Naive B cell (primary cell): ENCODE measurements at places on chromosomes 3 and 15. TPM values are rescaled to one million over a fixed set of nuclear protein-coding genes. Genes with fewer than 3 reads are reported as not detected.

The ASB14 gene
- 2.1 TPM for polyA plus RNA-seq

The GRAMD1C gene
- 1.8 TPM for polyA plus RNA-seq

The CCK gene
- not detected for polyA plus RNA-seq

The PLSCR5 gene
- not detected for polyA plus RNA-seq

The KIF15 gene
- 0.12 TPM for polyA plus RNA-seq

The PLA2G4D gene
- polyA plus RNA-seq: not detected

The KIF7 gene
- polyA plus RNA-seq: 0.15 TPM

DNA sequence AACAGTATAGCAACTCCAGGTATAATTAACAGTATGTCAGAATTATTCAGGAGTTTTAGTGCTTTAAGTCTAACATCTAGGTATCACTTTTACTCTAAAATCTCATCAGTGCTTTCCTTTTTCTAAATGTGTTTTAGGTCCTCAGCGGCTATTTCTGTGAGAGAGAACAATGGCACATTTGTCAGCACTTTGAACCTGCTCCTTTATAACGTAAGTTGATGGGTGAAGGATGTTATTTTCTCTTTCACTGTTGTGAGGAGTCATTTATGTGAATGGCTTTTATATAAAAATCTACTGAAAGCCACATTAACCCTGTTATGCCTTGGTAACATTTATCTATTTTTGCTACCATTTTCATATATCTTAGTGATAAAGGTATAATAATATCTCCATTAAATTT lies 22.8 kb downstream of the ZPLD1 start:
- H3K27ac ChIP-seq: no peak overlapping the region
- H3K27me3 ChIP-seq: peaks cover 11% of the 10 kb centered on the region
- no peaks in the 10 kb centered on the region for H3K36me3 ChIP-seq
- H3K4me3 ChIP-seq: no peak overlapping the region
- DNase-seq: no peak

- no peak for DNase-seq
- H3K4me3 ChIP-seq: peak overlapping the region; percentile 64
- H3K36me3 ChIP-seq: no peaks in the 10 kb centered on the region
- H3K4me1 ChIP-seq: no peaks in the 10 kb centered on the region
Observed at GRCh38 chr3:61030469-61031035, 220.7 kb downstream of the FHIT start.

DNA sequence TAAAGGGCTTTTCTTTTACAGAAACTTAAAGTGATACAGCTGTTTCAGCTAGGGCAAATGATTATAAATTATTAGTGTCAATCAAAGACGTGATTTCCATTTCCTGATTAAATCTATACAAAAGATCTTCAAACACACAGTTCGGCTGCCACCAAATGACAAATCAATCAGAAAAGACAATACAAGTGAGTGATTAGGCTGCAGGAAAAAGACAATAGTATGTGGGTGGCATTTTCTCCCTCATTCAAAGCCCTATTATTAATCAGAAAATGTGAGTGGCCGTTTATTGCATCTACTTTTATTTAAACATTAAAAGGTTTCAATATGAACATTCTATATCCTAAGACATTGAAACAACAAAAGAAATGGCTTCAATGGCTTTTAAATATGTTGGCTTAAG lies 895.6 kb upstream of the ROBO1 start:
- H3K27ac ChIP-seq: no peak overlapping the region
- H3K36me3 ChIP-seq: no peaks in the 10 kb centered on the region
- no peaks in the 10 kb centered on the region for H3K27me3 ChIP-seq
- H3K4me1 ChIP-seq: no peaks in the 10 kb centered on the region
- DNase-seq: no peak

GRCh38 chr3:148757238-148758215 lies 59.8 kb downstream of the AGTR1 start:
- H3K27ac ChIP-seq: no peak overlapping the region
- no peak for DNase-seq
- peaks cover 3% of the 10 kb centered on the region for H3K27me3 ChIP-seq
- H3K4me1 ChIP-seq: no peaks in the 10 kb centered on the region
- no peaks in the 10 kb centered on the region for H3K36me3 ChIP-seq

DNA sequence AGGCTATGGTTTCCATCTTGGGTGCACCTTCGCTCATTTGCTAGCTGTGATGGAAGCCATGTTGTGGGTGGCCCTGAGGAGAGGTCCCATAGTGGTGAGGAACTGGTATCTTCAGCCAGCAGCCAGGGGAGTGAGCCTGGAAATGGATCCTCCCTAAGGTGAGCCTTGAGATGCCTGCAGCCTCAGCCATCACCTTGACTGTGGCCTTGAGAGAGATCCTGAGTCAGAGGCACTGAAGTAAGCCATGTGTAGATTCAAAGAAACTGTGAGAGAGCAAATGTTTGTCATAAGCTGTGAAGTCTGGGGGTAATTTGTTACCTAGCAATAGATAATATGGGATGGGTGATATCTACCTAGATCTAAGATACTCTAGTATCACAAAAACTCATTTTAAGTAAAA lies 105.3 kb downstream of the SNRK start:
- no peak for DNase-seq
- peaks cover 18% of the 10 kb centered on the region for H3K4me1 ChIP-seq
- H3K36me3 ChIP-seq: peaks cover 7% of the 10 kb centered on the region
- no peaks in the 10 kb centered on the region for H3K27me3 ChIP-seq

GRCh38 chr3:77906102-77906709 lies 866.3 kb downstream of the ROBO2 start:
- no peak overlapping the region for H3K27ac ChIP-seq
- DNase-seq: no peak
- no peaks in the 10 kb centered on the region for H3K4me1 ChIP-seq
- H3K4me3 ChIP-seq: no peak overlapping the region
- no peaks in the 10 kb centered on the region for H3K27me3 ChIP-seq

GRCh38 chr3:138356730-138357405 lies 8.5 kb downstream of the MRAS start:
- H3K36me3 ChIP-seq: no peaks in the 10 kb centered on the region
- H3K27ac ChIP-seq: no peak overlapping the region
- no peaks in the 10 kb centered on the region for H3K4me1 ChIP-seq
- no peak overlapping the region for H3K4me3 ChIP-seq
- no peak for DNase-seq

DNA sequence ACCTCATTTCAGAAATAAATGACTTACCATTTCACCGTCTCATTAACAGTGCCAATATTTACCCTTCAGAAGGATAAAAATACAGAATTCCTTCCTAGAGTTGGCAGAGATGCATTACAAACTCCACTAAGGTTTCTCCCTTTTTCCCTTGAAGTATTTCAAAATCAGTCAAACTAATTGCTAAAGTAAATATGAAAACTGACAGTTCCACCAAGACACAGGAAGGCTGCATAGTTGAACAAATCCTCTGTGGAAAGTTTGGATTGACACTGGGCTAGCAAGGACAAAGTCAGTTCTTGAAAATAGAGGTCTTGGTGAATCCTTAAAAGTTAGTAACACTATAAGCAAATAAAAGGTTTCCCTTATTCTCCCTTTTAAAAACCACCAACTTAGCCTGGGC lies 34.5 kb downstream of the DCP1A start:
- H3K27ac ChIP-seq: no peak overlapping the region
- peaks cover 24% of the 10 kb centered on the region for H3K36me3 ChIP-seq
- H3K4me3 ChIP-seq: no peak overlapping the region
- DNase-seq: no peak
- no peaks in the 10 kb centered on the region for H3K4me1 ChIP-seq

GRCh38 chr15:78050441-78050809 lies 27.1 kb downstream of the TBC1D2B start:
- H3K27me3 ChIP-seq: no peaks in the 10 kb centered on the region
- H3K4me3 ChIP-seq: no peak overlapping the region
- no peak for DNase-seq

DNA sequence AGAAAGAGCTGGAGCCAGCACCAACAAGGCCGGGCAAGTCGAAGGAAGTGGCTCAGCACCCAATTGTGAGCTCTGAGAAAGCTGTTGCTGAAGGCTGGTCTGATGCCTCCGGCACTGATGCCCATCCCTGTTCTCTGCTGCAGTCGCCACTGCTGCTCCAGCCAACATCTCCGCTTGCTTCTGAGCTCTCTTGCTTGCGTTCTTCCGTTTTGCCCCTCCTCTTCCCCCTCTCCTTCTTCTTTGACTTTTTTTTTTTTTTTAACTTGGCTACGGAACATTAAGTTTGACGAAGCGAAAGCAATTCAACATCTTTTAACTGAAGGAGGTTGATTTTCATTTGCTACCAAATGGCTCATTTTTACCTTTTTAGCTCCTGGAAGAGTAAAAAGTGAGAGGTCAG lies 442.9 kb downstream of the MCTP2 start:
- H3K4me1 ChIP-seq: no peaks in the 10 kb centered on the region
- H3K27me3 ChIP-seq: peaks cover 17% of the 10 kb centered on the region
- H3K4me3 ChIP-seq: no peak overlapping the region
- DNase-seq: no peak
- H3K27ac ChIP-seq: no peak overlapping the region

DNA sequence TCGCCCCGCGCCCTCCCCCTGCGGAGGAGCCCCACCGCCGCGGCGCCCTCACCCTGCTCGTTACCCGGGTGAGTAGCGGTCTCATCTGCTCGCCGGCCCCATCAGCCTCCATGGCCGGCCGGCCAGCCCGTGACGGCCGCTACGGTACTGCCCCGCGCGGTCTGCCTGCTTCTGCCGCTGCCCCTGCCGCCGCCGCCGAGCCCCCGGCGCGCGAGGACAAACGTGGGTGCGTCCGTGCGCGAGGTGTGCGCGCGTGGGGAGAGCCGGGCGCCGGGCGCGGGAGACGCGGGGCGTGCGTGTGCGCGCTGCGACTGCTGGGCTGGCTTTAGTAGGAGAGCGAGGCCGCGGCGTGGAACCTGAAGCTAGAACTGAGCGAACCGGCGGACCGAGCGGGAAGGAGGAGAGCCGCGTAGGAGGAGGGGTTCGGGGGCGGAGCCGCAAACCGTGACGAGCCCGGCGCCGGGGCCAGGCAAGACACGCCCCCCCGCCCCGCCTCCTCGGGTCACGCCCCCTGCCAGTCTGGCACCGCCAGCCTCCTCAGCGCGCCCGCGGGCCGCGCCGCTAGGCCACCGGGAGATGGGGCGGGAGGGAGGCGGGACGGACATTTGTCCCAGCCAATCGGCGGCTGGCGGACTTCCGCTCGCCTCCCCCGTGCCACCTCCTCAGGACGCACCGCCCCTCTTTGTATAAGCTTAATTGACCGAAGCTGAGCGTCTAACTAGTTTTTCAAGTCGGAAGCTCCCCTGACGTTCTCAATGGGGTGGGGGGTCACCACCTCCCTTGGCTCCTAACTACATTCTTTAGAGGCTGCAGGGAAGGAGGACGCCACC lies at the start of gene SLC4A7:
SLC4A7 (minus strand) TSS at position 370 of the 830 bp plus-strand sequence; CDS start at position 112, 258 bp downstream.
- H3K4me1 ChIP-seq: peaks cover 29% of the 10 kb centered on the region
- peak; percentile 98 for DNase-seq
- peak within 1 kb of the TSS; percentile 98 for H3K4me3 ChIP-seq
- no peaks in the 10 kb centered on the region for H3K27me3 ChIP-seq

- no peak for DNase-seq
- H3K36me3 ChIP-seq: no peaks in the 10 kb centered on the region
- no peak overlapping the region for H3K27ac ChIP-seq
- no peaks in the 10 kb centered on the region for H3K27me3 ChIP-seq
- no peaks in the 10 kb centered on the region for H3K4me1 ChIP-seq
Observed at GRCh38 chr15:99158626-99159412, 53.9 kb downstream of the SYNM start.

DNA sequence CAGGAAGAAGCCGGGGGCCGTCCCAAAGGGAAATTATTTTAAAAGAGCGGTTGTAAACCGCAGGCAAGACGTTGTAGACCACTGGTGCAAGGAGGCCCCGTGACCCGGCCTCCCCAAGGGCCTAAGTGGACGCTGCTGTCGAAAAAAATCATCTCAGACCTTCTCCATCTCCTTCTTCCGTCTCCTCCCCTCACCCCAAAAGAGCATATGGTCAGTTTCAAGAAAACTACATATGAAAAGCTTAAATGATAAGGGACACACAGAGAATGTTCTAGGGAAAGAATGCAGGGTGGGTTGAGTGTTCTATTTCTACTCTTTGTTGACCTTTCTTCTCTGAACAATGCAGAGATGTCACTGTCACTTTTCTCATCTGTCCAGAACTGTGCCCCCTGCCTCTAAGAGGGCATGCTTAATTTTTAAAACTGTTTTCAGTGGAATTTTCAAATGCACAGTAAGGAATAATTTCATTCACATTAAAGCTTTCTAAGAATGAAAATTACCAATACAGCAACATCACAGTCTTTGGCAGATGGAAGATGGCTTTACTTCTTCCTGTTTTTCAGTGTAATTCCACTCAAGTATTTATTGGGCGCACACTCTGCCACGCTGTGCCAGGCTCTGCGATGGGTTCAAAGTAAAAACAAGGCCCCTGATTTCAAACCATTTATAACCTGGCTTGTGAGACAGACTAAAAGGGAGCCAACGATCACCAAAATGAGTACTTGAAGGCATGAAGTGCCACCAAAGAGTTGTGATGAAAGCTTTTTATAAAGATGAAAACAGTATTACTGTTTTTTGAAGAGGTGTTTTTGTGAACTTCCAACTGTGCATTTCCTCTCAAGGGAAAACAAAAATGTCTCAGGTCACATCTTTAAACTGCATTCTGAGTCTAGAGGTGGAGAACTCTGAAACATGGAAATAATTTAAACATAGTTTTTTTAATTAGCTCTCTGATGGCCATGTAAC lies 891 bp upstream of the TOP2B start:
- peaks cover 7% of the 10 kb centered on the region for H3K36me3 ChIP-seq
- no peaks in the 10 kb centered on the region for H3K27me3 ChIP-seq
- DNase-seq: peak; percentile 11
- peak overlapping the region; percentile 100 for H3K4me3 ChIP-seq

- H3K27ac ChIP-seq: no peak overlapping the region
- peaks cover 4% of the 10 kb centered on the region for H3K4me1 ChIP-seq
- no peaks in the 10 kb centered on the region for H3K36me3 ChIP-seq
Observed at GRCh38 chr15:81419332-81419943, 45.4 kb upstream of the TMC3 start.

DNA sequence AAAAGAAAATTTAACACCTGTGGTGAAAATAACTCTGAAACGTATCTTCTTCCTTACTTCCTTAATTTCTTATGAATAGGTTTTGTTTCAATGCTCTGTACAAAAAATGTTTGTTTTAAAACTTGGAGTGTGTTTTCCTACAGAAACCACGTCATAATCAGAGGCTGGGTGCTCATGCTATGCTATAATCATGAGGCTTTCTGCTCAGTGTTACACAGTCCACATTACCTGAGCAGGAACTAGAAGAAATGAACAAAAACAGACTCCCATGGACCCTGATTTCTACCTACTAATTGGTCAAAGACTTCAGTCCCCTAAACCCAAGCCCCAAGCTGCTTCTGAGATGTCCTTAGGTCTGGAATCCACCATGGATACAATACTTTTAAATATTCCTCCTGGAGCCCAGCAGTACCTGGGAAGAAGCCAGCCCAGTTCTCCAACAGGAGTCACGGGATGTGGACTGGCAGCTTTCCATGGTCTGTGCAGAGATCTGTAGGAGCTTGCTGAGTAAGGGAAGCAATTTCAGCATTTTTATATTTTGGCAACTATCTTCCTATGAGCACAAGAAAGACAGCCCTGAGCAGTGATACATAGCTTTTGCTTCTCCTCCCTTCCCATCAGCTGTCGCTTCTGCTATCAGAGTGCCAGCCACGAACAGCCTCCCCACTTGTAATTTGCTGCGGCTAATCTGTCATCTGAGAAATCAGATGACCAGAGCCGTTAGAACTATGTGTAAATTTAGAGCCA lies 65.6 kb downstream of the WDR72 start:
- no peak for DNase-seq
- H3K27me3 ChIP-seq: no peaks in the 10 kb centered on the region

- peaks cover 27% of the 10 kb centered on the region for H3K4me1 ChIP-seq
- DNase-seq: no peak
- no peaks in the 10 kb centered on the region for H3K36me3 ChIP-seq
- no peaks in the 10 kb centered on the region for H3K27me3 ChIP-seq
- H3K27ac ChIP-seq: no peak overlapping the region
- no peak overlapping the region for H3K4me3 ChIP-seq
Observed at GRCh38 chr3:132716372-132716771, 5.8 kb downstream of the NPHP3 start.
